ENCODE measurements at places on chromosomes 3 and 15. TPM values are rescaled to one million over a fixed set of nuclear protein-coding genes. Genes with fewer than 3 reads are reported as not detected.

ARGFX gene
- not detected for total RNA-seq

SOX2 gene
- 0.79 TPM for total RNA-seq

IMPG2 gene
- total RNA-seq, result 0.80 TPM

- H3K27ac ChIP-seq, result no peak overlapping the region
- DNase-seq, result no peak
- H3K36me3 ChIP-seq, result peaks cover 5% of the 10 kb centered on the region
These were observed 99.0 kb downstream of the MITF start for GRCh38 chr3:69838217-69838616.

DNA sequence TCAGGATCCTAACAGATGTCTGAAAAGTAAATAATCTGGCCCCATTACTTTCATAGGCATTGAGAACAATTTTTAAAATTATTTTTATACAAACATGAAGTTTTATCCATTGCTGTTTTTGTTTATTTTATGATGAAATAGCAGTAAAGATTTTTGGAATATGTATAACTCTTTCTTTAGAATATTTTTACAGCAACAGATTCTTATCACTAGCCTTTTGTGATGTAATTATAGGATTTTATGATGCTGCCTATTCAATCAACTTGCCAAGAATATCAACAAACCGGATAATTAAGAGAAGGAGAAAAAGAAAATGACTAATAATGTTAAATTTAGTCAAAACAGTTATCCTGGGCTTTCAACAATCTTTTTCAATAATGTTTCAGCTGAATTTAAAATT lies 386.3 kb downstream of the ZIC1 start:
- H3K27me3 ChIP-seq, result no peaks in the 10 kb centered on the region
- H3K27ac ChIP-seq, result no peak overlapping the region
- H3K4me1 ChIP-seq, result peaks cover 25% of the 10 kb centered on the region
- H3K36me3 ChIP-seq, result no peaks in the 10 kb centered on the region
- H3K4me3 ChIP-seq, result no peak overlapping the region

DNA sequence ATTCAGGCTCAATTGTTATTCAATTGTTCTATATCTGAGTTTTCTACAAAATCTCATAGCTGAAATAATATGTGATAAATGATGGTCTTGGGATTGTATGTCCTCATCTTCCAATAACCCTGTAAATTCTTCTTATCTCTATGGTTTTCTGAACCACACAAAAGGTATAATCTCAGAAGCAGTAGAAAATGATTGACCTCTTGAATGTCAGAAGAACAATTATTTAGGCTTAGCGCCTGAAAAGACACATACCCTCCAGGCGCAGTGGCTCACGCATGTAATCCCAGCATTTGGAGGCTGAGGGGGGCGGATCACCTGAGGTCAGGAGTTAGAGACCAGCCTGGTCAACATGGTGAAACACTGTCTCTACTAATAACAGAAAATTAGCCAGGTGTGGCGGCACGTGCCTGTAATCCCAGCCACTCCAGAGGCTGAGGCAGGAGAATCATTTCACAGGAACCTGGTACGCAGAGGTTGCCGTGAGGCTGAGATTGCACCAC lies 288.0 kb upstream of the TBC1D5 start:
- H3K4me3 ChIP-seq, result no peak overlapping the region
- no peak overlapping the region for H3K27ac ChIP-seq
- H3K4me1 ChIP-seq, result no peaks in the 10 kb centered on the region
- H3K27me3 ChIP-seq, result no peaks in the 10 kb centered on the region
- H3K36me3 ChIP-seq, result no peaks in the 10 kb centered on the region
- DNase-seq, result no peak

DNA sequence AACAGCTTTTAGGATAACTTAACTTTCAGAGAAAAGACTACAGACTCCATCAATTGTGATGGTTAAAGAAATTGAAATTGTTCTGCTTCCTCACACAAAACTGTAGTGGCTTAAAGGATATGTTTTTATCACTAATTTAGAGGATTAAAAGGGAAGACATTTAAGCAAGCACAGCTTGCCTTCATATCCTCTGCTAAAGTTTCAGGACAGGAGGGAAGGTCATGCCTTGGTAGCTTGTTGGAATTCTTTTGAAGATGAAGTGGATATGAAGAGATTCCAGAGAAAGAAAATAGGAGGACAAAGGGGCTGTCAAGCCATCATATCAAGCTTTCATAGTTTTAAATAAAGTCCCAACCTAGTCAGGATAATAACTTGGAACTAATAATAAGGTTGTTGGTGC lies 33.1 kb downstream of the CCDC80 start:
- DNase-seq, result no peak
- H3K27ac ChIP-seq, result peak overlapping the region; percentile 57
- no peaks in the 10 kb centered on the region for H3K27me3 ChIP-seq

- peaks cover 34% of the 10 kb centered on the region for H3K4me1 ChIP-seq
- DNase-seq, result no peak
- H3K4me3 ChIP-seq, result no peak overlapping the region
- no peaks in the 10 kb centered on the region for H3K27me3 ChIP-seq
- no peaks in the 10 kb centered on the region for H3K36me3 ChIP-seq
These were observed 32.8 kb upstream of the LRTM1 start for GRCh38 chr3:54960701-54961100.

GRCh38 chr3:10508619-10509260 lies 3.4 kb upstream of the ATP2B2 start:
- no peak for DNase-seq
- peaks cover 15% of the 10 kb centered on the region for H3K27me3 ChIP-seq
- no peaks in the 10 kb centered on the region for H3K36me3 ChIP-seq
- H3K4me1 ChIP-seq, result peaks cover 10% of the 10 kb centered on the region

DNA sequence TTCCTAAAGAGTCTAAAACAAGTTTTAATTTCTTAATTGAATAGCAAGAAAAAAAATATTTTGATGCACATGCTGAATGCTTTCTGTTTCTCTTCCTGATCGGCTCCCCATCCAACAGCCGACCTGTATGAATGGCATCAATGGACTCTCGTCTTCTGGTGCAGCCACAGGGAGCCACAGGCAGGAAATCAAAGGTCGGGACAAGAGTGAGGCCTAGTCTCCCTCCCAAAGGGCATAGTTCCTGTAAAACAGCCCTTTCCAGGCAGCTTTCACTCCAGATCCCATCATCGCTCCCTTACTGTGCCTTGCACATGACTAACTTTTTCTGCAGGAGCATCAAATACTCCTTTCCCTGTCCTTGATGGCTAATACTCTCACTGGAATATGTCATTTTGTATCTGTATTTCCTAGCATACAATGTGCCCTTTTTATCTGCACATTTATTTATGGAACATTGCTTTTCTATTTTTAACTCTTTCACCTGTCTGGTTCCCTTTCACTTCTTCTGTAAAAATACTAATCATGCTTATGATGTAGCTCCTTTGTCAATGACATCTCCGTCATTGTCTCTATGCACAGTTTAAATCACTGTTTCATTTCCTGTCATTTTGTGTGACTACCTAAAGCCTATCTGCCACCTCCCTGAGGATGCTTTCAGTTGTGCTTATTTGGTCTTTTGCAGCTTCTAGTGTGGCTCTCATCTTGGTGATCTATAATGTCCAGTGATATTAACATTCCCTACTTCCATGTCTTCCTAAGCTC lies 326.2 kb downstream of the CTNNB1 start:
- no peak for DNase-seq
- H3K36me3 ChIP-seq, result no peaks in the 10 kb centered on the region
- H3K4me1 ChIP-seq, result peaks cover 5% of the 10 kb centered on the region

GRCh38 chr3:10329495-10330015 lies 8.6 kb upstream of the SEC13 start:
- no peak overlapping the region for H3K27ac ChIP-seq
- no peaks in the 10 kb centered on the region for H3K4me1 ChIP-seq
- DNase-seq, result no peak
- peaks cover 71% of the 10 kb centered on the region for H3K27me3 ChIP-seq
- no peaks in the 10 kb centered on the region for H3K36me3 ChIP-seq

DNA sequence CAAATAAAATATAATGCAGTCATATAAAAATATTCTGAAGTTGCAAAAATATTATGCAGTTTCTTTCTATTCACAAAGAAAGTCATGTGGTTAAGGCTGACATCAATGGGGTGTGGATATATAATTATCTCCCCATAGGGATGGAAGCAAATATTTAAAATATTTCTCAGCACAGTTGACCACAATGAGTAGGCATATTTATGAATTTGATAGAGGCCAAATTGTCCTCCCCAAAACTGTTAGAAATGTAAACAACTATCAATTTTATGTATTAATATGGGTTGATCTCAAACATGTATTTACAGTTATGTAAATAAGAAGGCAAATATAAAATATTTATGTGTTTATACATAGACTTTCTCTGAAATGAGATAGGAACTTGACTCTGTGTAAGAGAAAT lies 246.0 kb upstream of the CBLB start:
- H3K4me1 ChIP-seq, result peaks cover 10% of the 10 kb centered on the region
- no peak overlapping the region for H3K27ac ChIP-seq
- no peak overlapping the region for H3K4me3 ChIP-seq
- DNase-seq, result no peak

DNA sequence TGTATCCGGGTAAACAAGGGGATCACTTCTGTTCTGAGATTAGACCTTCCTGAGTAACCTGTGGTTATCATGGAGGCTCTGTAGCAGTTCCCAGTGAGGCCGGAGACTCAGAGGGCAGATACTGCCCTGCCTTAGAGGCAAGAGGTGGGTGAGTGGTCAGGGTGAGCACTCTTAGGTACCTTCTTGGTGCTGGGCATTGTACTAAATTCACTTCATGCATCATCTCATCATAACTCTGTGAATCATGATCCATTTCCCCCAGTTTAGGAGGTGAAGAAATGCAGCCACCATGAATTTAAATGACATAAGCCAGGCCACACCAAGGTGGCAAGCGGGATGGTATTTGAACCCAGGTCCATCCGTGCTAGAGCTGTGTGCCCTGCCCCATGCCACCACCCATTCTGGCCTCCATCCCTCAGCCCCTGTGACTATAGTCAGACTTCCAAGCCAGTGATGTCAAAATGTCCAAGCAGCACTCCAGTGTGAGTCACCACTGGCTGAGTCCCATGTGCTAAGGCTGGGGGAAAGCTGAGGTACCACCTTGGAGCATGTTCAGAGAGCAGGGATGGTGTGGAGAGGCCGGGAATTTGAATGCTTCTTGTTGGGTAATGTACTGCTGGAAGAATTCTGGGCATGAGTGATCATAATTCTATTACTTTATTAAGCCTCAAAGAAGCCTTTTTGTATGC lies 88.8 kb downstream of the EPHB1 start:
- no peaks in the 10 kb centered on the region for H3K36me3 ChIP-seq
- H3K27ac ChIP-seq, result no peak overlapping the region
- no peak overlapping the region for H3K4me3 ChIP-seq
- no peaks in the 10 kb centered on the region for H3K4me1 ChIP-seq
- no peak for DNase-seq

- no peaks in the 10 kb centered on the region for H3K27me3 ChIP-seq
- H3K4me1 ChIP-seq, result peaks cover 59% of the 10 kb centered on the region
- H3K36me3 ChIP-seq, result peaks cover 22% of the 10 kb centered on the region
- no peak overlapping the region for H3K4me3 ChIP-seq
- no peak for DNase-seq
- H3K27ac ChIP-seq, result peak overlapping the region; percentile 24
These were observed 204.2 kb upstream of the COL8A1 start for GRCh38 chr3:99434190-99434589.

Data from chondrocyte (in vitro differentiated cells).